SHP77 treated with DMSO at 0.1 percent for 48 hours (cell line): ENCODE measurements at places on chromosomes 12 and 14.
A peak's percentile ranks its signal among the peaks of the same experiment; 100 is the strongest.

- peak; percentile 86 for DNase-seq
Observed at GRCh38 chr12:30847259-30847658, 79.3 kb upstream of the TSPAN11 start.

- DNase-seq: no peak
Observed at GRCh38 chr14:33762161-33762851, 188.6 kb downstream of the EGLN3 start.

DNA sequence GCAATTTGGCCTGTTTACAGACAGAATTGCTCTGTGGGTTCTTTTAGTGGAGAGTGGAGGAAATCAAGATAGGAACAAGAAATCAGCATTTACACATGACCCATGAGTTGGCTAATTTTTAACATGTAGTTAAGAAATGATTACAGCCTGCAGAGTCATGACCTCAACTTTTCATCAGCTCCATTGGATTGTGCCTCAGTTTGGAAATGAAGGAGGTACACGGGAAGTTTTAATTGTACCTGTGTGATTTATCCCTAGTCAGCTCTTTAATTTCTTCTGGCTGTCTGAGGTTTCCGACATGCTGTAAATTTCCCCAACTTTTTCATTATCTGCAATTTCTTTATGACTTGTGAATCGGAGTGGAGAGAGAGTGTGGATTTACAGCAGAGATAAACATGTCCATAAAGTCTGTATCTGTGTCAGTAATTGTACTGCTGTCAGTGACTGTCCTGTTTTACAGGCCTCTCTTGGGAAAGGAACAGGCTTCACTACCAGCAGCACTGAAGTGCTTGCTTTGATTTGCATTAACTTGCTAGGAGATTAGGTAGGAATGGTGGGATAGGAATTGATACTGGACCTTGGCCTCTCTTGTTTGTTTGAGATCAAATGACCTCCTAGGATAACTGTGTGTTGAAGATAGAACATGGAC lies 49.2 kb downstream of the LIN52 start:
- no peak for DNase-seq

DNA sequence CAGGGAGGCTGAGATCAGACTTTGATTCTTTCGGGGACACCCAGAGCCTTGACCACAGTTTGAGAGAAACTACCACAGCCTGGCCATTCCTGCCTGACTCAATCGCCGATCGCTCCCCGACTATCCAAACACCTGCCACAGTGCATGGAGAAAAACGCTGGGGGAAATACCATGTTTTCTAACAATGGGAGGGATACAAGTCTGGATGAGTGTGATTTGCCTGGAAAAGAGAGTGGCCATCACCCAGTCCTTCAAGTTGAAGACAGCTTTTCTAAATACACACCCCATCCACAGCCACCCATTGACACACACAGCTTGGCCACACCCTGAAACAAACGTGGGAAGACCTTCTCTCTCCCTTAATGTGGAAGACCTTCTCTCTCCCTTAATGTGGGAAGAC lies 6.7 kb upstream of the VASH1 start:
- DNase-seq: no peak

- no peak for DNase-seq
Observed at GRCh38 chr14:57575482-57575881, 81.8 kb upstream of the CCDC198 start.

DNA sequence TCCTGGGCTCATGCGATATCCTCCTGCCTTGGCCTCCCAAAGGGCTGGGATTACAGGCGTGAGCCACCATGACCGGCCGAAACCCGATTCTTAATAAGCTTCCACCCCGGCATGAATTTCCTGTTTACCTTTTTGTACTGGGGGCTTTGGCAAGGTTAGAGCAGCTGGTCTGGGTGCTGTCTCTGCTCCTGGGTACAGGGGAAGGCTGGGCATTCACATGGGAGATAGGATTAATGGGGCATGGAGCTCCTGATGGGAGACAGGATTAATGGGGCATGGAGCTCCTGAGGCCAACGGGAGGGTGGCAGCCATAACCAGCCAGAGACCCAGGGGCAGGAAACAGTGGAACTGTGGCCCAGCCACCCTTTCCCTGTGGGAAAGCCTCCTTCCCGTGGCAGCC lies 69.5 kb upstream of the DICER1 start:
- no peak for DNase-seq

- no peak for DNase-seq
Observed at GRCh38 chr12:130650131-130650530, 66.0 kb downstream of the RIMBP2 start.

GRCh38 chr14:70254476-70254961 lies 65.8 kb upstream of the SLC8A3 start:
- peak; percentile 47 for DNase-seq

DNA sequence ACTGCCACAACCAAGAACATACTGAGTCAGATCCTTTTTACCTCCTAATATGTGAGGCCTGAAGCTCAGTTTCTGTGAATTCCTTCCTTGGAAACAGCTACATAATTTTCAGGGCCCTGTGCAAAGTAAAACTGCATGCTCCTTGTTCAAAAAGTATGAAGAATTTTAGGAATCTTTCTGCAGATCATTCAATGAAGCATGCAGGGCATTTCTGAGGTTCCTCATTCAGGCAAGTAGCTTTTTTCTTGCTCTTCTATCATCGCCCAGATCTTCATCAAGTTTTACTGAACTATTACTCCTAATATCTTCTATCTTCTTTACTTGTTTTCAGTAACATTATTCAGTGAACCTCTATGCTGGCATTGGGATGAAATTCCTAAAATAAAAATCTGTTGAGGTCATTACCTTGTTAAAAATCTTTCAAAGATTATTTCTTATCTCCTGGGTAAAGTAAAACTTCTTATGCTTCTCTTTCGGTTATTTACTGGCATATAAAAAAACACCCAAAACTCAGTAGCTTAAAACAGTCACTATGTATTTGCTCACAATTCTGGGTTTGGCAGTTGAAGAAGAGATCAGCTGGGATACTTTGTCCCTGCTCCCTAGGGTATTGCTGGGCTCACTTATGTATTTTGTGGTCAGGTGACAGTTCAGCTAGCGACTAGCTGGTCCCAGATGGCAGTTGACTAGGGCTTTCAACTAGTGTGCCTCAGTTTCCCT lies 42.6 kb upstream of the KRR1 start:
- DNase-seq: no peak

GRCh38 chr14:28436821-28437220 lies 329.8 kb upstream of the FOXG1 start:
- no peak for DNase-seq

DNA sequence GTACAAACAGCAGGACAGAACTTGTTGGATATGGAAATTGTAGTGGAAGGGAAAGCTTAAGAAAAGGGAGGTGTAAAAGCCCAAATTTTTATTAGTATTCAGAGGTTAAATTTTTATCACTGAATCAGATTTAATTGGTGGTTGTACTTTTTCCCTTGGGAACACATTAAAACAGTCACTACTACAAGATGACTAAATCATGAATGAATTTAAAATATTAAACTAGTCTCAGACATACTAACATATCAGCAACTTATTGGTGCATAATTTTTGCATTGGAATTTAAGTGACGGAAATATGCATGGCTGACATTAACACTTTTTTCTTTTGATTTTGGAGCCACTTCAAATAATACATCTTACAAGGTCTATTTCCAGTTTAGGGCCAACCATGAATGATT lies 27.6 kb downstream of the SAMD4A start:
- no peak for DNase-seq

DNA sequence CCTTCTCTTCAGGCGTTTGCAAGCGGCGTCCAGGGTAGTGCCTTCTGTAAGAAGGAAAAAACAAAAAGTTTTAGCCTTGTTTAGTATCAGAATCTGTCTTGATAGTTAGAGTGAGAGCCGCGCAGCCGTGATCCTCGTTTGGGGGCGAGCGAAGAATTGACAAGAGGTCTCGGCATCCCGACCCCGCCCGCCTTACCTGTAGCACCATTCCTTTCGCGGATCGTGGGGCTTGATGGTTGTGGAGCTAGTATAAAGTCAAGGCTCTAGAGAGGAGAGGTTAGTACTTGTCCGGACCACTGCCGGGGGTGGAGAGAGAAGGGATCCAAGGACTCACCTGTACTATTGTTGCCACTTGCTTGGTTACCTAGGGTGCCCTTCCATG lies 494 bp downstream of the TMTC3 start:
- peak; percentile 44 for DNase-seq

DNA sequence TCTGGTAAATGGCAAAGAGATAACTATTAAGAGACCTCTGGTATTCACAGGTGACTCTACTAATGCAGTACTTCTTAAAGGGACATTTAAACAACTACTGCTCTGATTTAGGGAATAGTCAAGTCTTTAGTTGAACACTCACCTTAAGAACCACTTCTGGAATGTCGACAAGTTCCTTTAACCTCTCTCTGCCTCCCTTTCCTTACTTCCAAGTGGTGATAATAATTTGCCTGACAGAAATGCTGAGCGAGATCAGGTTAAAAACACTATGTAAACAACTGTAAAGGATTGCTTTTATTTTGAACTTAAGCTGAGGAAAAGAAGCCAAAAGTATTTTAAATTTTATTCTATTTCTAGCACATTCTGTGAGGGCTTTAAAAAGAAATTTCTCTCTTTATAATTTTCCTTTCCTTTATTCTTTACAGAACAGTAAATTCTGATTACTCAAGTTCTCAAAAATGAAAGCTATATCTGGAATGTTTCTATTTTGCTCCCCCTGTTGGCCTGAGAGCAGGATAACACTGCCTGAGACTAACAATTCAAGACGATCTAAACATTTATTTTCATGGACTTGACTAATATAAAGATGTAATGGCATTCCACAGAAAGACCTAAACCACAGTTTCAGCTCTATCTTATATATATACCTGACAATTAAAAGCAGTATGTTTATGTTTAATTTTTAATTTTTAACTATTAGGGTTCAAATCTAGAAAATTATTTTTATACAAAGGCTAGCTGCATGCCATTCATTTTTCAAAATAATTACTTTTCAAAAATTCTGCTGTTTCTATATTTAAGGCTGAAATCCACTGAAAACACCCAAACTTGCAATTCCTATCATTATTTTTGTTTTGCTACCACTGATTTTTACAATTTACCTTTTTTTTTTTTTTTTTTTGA lies 29.2 kb downstream of the ZCCHC8 start:
- peak; percentile 60 for DNase-seq
